ENCODE measurements at places on chromosomes 4 and X.

DNA sequence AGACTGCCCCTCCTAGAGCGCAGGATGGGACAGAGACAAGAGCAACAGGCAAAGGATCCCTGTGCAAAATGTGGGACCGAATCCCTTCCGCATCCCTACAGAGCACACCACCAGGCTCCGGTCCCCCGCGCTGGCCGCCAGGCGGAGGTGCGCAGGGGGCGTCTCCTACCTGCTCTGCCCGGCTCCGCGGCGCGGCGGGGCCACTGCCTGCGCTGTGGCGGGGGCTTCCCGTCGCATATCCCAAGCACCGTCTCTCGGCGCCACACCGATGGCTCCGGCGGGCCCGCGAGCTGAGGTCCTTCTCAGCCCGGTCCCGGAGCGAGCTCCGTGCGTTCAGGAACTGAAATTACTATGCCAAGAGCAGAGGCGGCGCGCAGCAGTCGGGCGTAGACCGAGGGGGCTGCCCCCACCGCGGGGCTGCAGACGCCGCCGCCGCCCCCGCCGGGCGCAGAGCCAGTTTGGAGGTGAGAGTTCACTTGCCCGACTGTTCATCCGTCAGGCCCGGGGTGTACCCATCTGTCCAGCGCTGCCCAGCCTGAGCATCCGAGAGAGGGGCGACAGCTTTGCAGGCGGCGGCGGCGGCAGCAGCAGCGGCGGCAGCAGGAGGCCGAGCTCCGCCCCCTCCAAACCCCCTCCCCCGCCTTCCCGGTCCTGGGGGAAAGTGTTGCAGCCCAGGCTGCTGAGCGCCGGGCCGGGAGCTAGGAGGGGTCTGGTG is at the start of gene GPRIN3:
TSS of gene GPRIN3 (minus strand) at position 355 of the 715 bp plus-strand sequence. CDS start 57,690 bp downstream, outside the sequence.
- peak; percentile 68 for DNase-seq

GRCh38 chr4:123064390-123064789 is 142.0 kb upstream of the NUDT6 start:
- DNase-seq = no peak

DNA sequence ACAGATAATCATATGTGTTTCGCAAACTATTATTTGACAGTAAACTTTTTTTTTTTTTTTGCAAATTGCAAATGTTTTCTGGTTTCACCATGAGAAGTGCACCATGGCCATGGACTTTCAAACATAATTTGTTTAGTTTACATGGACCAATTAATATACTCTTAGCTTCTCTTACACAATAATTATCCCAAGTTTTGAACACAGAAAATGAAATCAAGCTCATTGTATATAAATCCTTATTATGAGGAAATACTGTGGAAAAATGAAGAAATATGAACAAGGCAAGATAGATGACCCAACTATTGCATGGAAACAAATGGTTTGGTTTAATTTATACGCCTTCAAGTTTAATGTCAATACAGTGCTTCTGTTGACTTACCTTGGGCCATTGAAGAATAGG is 3.9 kb downstream of the FGF5 start:
- DNase-seq = no peak

- no peak for DNase-seq
These were observed 291.7 kb downstream of the KCNIP4 start for GRCh38 chr4:21656832-21657231.

GRCh38 chr4:83723609-83724008 is 187.7 kb downstream of the GPAT3 start:
- no peak for DNase-seq

DNA sequence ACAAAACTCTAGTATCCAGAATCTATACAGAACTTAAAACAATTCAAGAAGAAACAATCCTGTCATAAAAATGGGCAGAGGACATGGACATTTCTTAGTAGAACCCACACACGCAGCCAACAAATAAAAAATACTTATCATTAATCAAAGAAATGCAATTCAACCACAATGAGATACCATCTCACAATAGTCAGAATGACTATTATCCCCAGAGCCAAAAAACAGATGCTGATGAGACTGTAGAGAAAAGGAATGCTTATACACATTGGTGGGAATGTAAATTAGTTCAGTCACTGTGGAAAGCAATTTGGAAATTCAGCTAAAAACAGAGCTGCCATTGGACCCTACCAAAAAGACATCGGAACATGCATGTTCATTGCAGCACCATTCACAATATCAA is 37.9 kb downstream of the RAB40AL start:
- no peak for DNase-seq

All from central memory CD4-positive, alpha-beta T cell (primary cell).